ENCODE measurements at places on chromosomes 3 and 15. TPM values are rescaled to one million over a fixed set of nuclear protein-coding genes. Genes with fewer than 3 reads are reported as not detected.

Gene PLAAT1
- total RNA-seq, result 0.85 TPM

Gene MAN2A2
- 16.4 TPM for total RNA-seq

Gene AADAC
- total RNA-seq, result not detected

Gene KCNMB3
- total RNA-seq, result 0.21 TPM

Gene CHRM5
- not detected for total RNA-seq
